ENCODE measurements at places on chromosomes 11 and 22.
A peak's percentile ranks its signal among the peaks of the same experiment; 100 is the strongest.

DNA sequence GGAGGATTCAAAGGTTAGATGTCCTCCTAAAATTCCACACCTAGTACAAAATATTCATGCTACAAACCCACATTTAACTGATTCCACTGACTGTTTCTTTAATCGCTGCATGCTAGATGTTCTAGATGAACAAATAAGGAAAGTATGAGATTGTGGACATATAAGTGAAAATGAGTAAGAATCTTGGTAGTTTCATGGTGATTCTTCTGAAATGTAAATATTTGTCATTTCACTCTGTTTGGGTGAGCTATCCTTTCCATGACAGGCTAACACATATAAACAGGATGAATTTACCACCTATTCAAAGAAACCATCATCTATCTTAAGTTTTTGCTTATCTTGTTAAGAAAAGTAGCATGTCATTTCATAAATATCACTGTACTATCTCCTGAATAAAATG lies 14.8 kb downstream of the OR5B3 start:
- no peak for DNase-seq

GRCh38 chr11:94127638-94128037 lies 1.0 kb upstream of the PANX1 start:
- DNase-seq: no peak

DNA sequence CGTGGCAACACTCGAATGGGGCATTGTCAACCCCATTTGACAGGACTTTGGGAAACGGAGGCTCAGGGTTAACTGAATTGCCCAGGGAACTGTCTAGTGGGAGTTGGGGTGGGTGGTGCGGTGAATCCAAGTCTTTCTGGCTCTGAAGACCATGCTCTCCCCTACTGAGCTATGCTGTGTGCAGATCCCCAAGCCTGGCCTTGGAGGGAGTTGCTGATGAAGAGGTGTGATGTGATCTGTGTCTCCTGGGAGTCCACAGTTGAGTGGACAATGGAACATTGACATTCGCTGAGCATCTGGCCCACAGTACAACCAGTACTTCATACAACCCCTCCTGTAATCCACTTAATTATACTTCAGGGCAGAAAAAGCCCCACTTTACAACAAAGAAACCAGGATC lies 172.2 kb downstream of the ST3GAL4 start:
- no peak for DNase-seq

DNA sequence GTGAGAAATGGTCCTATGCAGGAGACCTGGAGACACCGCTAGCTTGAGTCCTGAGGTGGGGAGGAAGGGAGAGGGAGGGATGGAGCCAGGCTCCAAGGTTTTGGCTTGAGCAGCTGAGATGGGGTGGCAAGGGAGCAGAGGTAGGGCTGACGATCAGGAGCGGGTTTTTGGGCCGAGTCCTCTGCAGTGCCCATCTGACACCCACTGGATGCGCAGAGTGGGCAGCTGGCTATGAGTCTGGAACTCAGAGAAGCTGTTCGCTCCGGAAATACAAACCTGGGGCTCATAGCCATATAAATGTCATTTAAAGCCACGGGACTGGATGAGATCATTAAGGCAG lies 453 bp upstream of the MAFF start:
- no peak for DNase-seq

GRCh38 chr22:49966041-49966773 lies 5.6 kb downstream of the PIM3 start:
- DNase-seq: no peak

DNA sequence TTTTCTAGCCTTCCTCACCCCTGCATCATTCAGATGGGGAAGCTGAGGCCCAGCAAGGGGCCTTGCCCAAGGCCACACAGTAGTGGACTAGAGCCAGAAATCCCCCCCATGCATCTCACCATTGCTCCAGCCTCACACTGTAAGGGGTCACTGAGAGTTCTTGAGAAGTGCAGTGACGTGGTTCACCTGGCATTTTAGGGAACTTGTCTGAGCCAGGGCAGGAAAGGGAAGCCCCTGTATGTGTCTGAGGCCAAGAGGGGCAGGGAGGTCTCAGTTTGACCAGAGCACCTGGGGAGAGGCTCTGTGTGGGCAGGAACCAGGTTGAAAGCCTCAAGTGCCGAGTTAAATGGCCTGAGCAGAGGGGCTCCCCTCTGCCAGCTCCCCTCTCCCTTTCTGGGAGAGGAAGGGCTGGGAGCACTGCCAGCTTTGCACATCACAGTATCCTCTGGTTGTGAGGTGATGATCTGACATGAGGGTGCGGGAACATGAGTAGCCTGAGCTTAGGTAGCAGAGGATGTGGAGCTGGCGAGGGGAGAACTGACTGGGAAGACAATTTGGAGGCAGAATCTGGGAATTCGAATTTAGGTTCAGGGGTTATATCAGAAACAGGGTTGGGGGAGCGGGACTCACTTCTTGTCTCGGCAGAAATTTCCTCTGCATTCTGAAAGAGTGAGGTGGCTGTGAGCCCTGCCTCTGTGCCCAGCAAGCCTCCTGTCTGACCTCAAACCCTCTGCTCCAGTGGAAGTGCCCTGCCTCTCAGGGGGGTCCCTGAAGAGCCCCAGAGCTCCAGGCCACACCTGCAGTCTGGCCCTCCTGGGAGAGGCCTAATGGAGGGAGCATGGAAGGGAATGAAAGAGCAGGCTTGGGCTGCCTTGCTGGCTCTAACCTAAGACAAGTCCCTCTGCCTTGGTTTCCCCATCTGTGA lies 14.6 kb downstream of the ARHGEF17 start:
- DNase-seq: no peak

DNA sequence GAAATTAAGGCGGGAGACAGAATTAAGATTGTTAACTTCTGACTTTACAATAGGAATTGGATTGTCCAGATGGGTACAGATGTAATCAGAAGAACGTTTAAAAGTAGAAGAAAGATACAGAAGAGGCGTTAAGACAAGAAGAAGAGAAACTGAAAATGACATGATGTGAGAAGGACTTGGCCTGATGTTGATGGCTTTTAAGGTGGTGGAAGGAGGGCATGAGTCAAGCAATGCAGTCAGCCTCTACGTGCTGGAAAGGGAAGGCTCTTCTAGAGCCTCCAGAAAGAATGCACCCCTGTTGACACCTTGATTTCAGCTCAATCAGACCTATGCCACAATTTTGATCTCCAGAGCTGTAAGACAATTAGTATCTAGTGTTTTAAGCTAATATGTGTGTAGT lies 466.9 kb upstream of the LRRC4C start:
- DNase-seq: no peak

GRCh38 chr22:43919106-43919973 lies 4.3 kb upstream of the PNPLA3 start:
- no peak for DNase-seq

- no peak for DNase-seq
Measured at GRCh38 chr11:79441461-79441875, 638 bp upstream of the TENM4 start.

- no peak for DNase-seq
Measured at GRCh38 chr11:19409307-19409706, 168.6 kb upstream of the E2F8 start.

GRCh38 chr11:60119710-60120109 lies 31.2 kb downstream of the MS4A2 start:
- no peak for DNase-seq

DNA sequence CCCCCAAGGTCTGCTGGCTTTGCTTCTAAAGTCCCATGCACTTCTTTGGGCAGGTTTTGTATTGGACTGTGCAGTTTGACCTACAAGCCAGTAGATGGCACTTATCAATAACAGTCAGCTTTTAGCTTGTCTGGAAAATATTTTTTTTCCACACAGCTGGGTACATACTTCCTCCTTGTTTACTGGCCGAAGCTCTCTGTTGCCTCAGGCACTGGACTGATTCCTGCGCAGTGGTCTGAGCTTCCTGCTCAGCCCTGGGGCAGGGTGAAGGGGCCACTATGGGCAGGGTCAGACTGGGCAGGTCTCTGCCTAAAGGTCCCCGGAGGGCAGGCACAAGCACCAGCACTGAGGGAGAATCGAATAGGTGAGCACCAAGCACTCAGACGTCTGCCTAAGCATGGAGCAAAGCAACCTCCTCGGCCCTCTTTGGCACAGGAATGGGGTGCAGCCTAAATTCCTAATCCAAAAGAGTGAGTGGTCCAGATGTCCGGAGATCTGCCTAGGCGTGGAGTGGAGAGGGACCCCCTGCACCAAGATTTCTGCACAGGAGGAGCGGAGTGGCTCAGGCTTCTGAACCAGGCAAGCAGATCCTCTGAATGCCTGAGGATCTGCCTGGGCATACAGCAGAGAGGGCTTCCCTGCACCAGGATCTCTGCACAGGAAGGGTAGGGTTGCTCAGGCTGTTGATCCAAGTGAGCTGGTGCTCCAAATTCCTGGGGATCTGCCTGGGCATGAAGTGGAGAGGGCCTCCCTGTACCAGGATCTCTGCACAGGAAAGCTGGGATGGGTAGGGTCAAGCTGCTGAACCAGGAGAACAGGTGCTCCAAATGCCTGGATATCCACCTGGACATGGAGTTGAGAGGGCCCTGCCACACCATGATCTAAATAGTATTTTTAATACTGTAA lies 105.9 kb upstream of the C11orf58 start:
- DNase-seq: no peak

- DNase-seq: no peak
Measured at GRCh38 chr11:2751523-2752203, 51.9 kb upstream of the KCNQ1OT1 start.

GRCh38 chr22:27203276-27203660 lies 545.9 kb downstream of the MIAT start:
- no peak for DNase-seq

- no peak for DNase-seq
Measured at GRCh38 chr22:30245985-30246813, at the start of gene LIF. LIF (minus strand) TSS chr22:30246759; CDS start chr22:30246695, 64 bp downstream.

GRCh38 chr11:3006505-3007260 lies 14.6 kb upstream of the NAP1L4 start:
- DNase-seq: no peak

DNA sequence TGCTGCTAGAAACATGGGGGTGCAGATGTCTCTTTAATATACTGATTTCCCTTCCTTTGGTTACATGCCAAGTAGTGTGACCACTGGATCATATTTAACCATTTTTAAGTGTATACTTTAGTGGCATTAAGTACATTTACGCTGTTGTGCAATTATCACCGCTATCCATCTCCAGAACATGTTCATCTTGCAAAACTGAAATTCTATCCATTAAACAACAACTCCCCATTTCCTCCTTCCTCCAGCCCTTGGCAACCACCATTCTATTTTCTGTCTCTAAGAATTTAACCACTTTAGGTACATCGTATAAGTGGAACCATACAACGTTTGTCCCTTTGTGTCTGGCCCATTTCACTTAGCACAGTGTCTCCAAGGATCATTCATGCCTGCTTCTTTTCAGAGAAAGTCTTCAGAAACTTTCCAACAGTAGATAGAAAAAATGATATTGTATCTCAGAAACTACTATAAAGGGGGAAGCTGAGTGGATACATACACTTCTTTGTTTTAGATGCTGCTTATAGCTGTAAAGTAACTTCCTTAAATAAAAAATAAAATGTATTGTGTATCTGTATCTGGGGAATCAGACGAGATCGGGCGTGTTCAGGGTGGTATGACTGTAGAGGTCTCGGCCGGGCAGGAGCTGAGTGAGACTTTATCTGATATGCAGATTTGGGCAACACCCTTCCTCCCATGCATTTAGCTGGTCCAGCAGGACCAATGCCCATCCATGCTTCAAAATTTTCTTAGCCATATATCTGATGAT lies 44.6 kb upstream of the ZBED5 start:
- no peak for DNase-seq

DNA sequence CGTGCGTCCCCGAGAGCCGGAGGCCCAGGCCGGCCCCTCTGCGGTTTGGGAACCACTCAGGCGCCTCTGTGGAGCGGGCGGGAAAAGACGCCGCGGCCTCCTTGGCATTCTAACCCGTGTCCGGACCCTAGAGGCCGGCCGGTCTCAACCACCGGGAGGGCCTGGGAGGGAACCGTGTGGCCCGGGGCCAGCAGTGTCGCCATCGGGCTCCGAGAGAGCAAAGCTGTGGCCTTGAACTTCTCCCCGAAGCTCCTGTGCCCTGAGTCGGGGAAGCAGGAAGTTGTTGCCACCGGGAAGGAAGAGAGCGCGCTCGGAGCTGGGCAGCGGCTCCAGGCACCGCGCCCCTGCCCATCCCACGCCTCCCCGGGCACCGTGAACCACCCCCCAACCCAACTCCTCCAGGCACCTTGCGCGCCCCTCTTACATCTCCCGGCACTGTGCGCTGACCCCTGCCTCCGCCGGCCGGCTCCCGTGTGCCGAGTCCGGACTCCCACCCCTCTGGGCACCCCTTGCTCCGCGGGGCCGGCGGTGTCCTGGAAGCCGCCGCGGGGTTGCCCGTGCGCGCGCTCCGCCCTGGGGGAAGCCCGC lies 80.0 kb upstream of the PPARA start:
- no peak for DNase-seq

- DNase-seq: no peak
Measured at GRCh38 chr22:26466196-26466595, 17.4 kb downstream of the HPS4 start.

GRCh38 chr11:100581318-100581717 lies 105.8 kb upstream of the ARHGAP42 start:
- DNase-seq: no peak

GRCh38 chr22:44085743-44086270 lies 61.7 kb downstream of the PARVB start:
- peak; percentile 37 for DNase-seq

GRCh38 chr11:57453543-57454177 lies 6.7 kb upstream of the RTN4RL2 start:
- no peak for DNase-seq

GRCh38 chr11:73313652-73314051 lies 5.6 kb downstream of the ARHGEF17 start:
- DNase-seq: no peak

DNA sequence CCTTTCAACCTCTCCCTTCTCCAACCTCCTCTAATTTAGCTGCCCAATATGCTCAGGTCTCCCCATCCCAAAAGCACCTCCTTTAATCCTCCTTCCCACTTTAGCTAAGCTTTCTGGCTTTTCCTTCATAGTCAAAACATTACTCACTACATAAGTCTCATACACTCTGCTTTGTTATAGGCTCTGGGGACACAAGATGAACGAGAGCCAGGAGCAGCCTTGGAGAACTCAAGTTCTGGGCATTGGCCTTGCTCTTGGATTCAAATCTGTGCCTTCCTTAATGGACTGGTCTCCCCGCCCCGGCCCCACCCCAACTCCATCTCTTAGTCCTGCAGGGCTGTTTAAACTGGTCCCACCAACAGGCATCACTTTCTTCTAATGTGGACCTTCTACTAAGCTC lies 11.4 kb upstream of the HPX start:
- DNase-seq: no peak

DNA sequence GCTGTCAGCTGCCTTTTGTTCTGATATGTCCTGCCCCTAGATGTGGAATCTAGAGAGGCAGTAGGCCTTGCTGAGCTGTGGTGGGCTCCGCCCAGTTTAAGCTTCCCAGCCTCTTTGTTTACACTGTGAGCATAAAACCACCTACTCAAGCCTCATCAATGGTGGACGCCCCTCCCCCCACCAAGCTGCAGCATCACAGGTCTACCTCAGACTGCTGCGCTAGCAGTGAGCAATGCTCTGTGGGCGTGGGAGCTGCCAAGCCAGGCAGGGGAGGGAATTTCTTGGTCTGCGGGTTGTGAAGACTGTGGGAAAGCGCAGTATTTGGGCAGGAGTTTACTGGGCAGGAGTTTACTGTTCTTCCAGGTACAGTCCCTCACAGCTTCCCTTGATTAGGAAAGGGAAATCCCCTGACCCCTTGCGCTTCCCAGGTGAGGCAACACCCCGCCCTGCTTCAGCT lies 98.5 kb downstream of the SMCO4 start:
- no peak for DNase-seq
